ENCODE measurements at places on chromosomes 6 and 20.

DNA sequence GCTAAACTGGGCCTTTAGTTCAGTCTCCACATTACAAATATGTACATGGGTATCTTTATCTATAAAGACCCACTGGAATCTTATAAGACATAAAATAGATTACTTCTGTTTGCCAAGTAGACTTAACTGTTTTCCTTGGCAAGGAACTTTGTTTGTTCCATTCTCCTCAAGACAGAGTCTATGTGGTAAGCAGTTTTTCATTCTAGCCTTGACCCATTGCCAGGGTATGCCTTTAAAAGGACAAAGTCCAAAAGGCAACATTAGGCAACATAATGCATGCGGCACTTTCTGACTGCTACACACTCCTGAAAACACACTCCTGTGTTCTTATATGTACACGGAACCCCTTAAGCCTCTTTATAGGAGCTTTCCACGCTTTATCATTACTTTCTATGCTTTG is 20.4 kb downstream of the VNN1 start:
- no peak for DNase-seq

DNA sequence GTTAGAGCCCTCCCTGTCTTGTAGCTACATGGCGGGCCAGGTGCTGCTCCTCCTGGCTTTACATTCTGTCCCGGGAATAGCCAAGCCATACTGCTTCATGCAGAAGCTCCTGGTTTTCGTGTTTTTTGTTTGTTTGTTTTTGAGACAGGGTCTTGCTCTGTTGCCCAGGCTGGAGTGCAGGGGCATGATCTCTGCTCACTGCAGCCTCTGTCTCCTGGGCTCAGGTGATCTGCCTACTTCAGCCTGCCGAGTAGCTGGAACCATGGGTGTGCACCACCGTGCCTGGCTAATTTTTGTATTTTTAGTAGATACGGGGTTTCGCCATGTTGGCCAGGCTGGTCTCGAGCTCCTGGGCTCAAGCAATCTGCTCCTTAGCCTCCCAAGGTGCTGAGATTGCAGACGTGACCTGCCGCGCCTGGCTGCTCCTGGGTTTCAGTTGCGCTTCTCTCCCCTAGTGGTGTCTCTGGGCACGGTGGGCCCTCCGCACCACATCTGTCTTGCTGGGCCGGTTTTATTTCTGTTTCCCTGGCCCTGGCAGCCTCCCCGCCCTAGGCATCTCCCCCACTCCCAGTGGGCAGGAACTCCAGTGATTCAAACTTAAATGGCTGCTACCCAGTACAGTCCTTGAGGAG is 12.9 kb downstream of the CDYL start:
- no peak for DNase-seq

DNA sequence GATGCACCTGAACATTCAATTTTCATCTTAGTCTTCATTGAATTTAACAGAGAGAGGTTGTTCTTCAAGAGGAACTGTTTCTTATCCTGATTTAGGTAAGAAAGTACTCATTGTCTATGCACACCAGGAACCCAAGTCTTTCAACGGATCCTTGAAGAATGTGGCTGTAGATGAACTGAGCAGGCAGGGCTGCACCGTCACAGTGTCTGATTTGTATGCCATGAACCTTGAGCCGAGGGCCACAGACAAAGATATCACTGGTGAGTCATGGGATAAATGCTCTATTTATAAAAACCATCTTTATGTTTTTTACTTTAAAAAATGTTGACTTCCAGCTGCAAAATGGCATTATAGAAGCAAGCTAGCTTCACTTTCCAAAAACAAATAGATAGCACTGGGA is 10.2 kb downstream of the NQO2 start:
- no peak for DNase-seq

DNA sequence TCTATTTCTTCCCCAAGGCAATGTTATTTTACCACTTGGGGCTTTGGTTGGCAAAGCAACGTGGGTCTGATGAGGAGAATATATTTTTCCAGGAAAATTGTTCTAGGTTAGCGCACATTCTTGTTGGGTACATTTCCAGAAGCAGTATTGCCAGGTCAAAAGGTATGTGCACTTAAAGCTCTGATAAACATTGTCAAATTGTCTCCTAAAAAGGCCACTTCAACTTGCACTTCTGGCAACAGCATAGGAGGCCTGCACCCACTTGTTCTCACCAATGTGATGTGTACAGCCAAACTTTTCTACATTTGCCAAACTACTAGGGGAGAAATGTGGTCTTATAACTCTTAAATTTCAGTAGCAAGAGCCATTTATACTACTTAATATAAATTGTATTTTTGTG is 197.5 kb upstream of the COL21A1 start:
- DNase-seq = no peak

DNA sequence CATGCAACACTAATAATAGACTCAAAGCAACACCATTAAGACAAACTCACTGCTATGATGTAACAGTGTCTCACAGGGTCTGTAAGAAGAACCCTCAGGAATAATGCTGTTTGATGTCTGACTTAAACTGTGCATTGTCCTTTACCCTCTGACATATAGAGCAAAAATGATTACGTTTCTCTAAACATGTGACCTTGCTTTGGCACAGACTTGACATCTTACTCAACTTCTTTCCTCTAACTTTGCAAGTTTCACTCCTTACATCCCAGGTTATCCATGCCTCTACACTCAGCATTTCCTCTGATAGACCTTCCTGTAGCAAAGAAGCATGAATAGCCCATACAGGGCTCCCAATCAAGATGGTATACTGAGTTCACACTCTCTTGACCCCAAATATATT is 252.7 kb downstream of the UST start:
- DNase-seq = no peak

GRCh38 chr6:134740027-134740373 is 209.9 kb downstream of the ALDH8A1 start:
- DNase-seq = no peak

DNA sequence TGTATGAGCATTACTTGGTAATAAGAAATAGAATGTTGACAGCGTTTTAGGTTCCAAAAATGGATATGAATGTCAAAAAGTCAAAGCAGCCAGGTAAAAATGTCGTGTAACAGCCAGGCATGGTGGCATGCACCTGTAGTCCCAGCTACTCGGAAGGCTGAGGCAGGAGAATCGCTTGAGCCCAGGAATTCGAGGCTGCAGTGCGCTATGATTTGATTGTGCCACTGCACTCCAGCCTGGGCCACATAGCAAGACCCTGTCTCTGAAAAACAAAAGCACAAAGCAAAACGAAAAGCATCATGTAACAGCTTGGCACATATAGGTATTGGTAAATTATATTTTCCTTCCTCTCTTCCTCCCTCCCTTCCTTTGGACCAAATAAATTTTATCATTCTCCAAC is 16.2 kb upstream of the FOXP4 start:
- DNase-seq = no peak

DNA sequence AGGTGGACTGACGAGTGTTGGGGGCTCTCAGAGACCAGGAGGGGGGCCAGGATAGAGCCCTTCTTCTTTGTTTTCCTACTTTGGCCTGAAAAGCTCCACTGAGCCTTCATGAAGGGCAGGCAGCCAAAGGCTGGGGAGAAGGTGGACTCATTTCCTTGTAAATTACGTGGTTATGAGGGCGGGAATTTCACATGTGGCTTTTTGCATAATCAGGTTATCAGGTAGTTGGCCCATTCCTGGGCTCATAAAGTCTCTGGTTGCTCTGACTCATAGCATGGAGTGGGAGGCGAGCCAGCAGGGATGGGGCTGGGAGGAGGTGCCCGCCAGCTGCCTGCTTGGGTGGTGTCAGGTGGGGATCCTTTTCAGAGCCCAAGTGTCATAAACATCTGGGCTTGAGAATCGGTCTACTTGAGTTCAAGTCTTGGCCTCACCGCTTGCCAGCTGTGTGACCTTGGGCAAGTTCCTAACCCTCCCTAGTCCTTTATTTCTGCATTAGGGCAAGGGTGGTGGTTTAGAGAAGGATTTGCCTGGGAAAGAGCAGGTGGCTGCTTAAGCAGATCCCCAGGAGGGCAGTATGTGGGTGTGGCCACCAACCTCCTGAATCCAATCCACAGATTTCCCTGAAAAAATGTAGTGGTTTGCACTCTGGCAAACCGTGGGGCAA is 26.5 kb upstream of the RNF24 start:
- peak; percentile 73 for DNase-seq

DNA sequence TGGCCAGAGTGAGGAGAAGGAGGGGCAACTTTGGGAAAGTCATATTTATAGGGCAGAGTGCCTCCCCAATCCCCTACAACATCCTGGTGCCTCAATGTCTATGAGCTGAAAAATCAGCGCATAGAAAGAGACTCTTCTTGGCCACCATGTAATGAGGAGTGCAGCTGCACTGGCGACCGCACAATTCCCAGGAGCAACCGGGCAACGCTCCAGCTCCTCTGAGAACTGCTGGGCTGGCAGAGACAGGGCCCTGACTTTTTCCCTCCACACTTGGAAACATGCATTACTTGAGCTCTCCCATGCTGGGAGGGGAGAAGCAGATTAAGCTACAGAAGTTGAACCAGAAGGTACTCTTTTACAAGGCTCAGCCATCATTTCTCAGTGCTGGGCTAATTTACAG is 31.4 kb upstream of the MARCKS start:
- DNase-seq = no peak

GRCh38 chr6:87297119-87297518 is 25.3 kb upstream of the SMIM8 start:
- DNase-seq = no peak

DNA sequence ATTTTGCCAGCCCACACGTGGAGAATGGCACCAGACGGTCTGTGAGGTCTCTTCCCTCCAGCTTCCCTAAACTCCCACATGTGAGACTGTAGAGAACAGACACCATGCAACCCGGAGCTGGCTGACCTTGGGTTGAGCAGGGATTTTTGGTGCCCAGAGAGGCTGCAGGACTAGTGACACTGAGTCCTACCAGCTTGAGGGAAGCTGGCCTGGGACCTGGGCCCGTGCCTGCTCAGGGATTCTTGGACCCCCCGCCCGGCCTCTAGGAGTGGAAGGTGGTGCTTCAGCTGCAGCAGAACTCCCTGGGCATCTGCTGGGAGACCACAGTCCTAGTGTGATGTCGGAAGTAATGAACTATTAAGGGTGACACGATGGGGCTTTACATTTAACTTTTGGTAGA is 3.2 kb downstream of the PSMG4 start:
- DNase-seq = no peak

- peak; percentile 10 for DNase-seq
These were observed 66.3 kb upstream of the DST start for GRCh38 chr6:56708810-56709597.

GRCh38 chr20:59074456-59074855 is 31.9 kb upstream of the PRELID3B start:
- no peak for DNase-seq

DNA sequence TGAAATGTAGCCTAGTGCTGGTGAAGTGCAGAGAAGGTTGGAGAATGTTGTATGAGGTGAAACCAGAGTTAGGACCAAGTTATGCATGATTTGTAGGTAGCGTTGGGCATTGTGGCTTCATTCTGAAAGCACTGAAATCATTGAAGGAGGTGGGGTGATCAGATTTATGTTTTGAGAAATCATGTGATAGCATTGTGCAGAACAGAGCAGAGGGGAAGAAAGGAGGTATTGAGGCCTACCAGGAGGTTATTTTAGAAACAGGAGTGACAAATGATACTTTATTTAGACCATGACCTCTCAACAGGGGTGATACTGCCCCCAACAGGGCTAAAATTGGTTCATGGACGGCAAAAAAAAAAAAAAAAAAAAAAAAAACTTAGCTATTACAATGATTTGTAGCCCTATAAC is 15.6 kb upstream of the HMGN3 start:
- DNase-seq = no peak

- no peak for DNase-seq
These were observed 31.8 kb upstream of the PDE7B start for GRCh38 chr6:135819665-135820064.

DNA sequence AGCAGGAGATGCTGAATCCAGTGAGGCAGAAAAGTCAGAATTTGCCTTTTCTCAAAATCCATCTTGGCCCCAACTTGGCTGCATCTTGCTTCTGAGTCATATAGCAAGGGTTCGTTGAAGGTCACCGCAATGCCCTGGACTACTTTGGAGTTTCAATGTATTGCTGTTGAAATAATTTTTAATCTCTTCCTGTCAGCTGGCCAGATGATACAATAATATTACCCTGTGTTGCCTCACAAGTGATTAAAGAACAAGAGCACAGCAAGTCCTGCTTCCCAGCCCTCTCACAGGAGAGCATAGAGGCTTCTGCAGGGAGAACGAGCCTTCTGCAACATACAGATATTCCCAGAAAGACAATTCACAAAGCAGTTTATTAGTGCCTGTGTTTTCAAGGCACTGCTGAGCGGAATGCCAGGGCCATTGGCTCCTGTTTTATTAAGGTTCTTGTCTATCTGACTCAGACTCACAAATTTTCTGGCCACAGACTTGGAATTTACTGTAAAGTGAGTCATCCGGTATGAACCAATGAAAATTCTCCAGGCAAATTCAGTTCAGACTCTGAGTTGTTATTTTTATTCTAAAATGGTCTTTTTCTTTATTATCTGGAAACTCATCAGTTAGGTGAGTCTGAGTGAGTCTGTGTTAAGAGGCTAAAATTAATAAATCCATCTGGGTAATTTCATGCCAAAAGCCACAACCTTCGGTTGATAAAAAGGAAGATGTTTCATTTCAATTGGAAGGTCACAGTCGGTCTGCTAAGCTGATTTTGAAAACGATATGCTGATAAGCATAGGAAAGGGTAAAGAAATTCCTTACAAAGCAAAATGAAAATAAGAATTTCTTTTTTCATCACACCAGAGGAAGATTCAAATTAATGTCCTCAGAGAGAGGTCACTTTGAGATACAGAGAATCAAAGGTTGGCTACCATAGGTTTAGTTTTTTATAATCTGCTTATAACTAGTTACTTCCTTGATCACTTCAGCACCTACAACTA is 289.4 kb upstream of the STXBP5 start:
- DNase-seq = peak; percentile 85

DNA sequence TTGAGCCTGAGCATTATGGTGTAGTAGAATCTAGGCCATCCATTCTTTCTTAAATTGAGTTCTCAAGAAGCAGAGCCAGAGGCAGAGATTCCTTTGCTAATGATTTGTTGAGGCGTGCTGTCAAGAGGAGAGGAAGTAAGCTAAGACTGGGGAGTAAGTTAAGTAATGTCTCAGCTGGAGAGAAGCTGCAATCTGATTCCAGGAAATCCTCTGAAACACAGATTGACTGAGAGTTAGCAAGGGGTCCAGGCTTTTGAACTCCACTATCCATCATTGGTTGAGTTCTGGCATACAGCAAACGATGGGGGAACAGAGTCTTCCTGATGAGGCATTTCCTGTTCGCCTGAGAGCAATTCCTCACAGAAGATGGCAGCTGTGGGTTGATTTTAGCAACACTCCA is 207.4 kb upstream of the RAB32 start:
- no peak for DNase-seq

GRCh38 chr20:43799150-43799711 is 72.4 kb upstream of the GTSF1L start:
- DNase-seq = no peak

DNA sequence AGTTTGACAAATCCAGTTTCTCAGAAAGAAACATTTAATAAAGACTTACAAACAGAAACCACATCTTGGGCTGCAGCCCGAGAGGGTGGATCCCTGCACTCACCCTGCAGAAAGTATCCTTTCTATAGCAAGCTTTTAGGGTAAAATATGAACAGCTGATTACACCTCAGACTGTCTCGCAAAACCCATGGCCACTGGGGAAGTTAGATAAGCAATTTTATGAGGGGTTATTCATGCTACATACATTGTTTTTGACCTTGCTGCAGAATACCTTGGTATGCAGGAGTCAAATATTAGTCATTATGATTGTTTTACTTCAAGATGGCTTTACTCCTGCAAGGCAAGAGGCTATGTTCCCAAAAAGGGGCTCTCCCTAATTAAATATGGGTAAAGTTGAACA is 126.9 kb downstream of the OR2B2 start:
- DNase-seq = peak; percentile 49

- no peak for DNase-seq
These were observed 99.9 kb downstream of the RTN4IP1 start for GRCh38 chr6:106529438-106529837.

- no peak for DNase-seq
These were observed 27.8 kb downstream of the THBS2 start for GRCh38 chr6:169225887-169226286.

Measured in K562 (cell line).